ENCODE measurements at places on chromosomes 6 and 20. TPM values are rescaled to one million over a fixed set of nuclear protein-coding genes. Genes with fewer than 3 reads are reported as not detected.
A peak's percentile ranks its signal among the peaks of the same experiment; 100 is the strongest.

DNA sequence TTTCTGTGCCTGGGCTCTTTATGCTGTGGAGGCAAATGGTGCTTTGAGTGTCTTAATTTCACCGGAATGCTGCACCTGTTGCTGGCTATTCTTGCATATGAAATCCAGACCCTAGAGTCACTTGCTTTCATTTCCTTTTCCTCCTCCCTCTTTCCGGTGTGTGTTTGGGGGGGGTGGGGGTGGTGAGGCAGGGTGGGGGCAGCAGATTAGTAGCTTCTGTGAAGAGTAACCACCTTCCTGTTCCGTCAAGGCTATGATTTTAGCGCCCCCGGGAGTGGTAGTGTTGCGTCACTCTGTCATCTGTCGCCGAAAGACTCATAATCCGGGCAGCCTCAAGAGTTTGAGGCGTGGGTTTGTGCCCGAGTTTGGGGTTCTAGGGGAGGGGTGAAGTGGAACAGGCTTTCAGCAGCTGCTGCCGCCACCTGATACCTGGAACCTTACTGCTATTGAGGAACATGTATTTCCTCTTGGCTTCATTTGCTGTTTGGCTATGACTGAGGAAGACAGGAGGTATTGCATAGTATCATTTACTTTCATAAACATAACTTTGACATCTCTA is 49.1 kb downstream of the UTRN start:
- peak overlapping the region; percentile 71 for H3K4me3 ChIP-seq
- no peak overlapping the region for H3K27ac ChIP-seq
- no peaks in the 10 kb centered on the region for H3K36me3 ChIP-seq
- no peaks in the 10 kb centered on the region for H3K27me3 ChIP-seq
- peak; percentile 71 for DNase-seq

DNA sequence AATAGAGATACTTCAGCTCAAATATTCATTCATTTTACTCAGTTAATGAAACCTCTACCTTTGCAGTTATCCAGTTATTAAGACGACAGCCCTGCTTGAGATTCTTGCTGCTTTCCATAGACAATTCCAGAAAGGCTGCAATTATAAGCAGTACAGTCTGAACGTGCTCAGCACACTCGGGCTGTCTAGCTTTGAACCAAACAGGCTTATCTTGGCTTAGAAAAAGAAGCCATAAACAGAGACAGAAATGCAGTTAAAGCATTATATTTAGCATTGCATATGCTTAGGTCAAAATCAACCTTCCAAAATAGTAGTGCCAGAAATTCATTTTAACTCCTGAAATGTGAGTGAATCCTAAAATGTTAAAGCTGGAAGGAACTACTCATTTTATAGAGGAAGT is 204.1 kb upstream of the KCNQ5 start:
- no peaks in the 10 kb centered on the region for H3K4me1 ChIP-seq
- no peak overlapping the region for H3K27ac ChIP-seq
- peaks cover 6% of the 10 kb centered on the region for H3K27me3 ChIP-seq
- no peaks in the 10 kb centered on the region for H3K36me3 ChIP-seq
- no peak overlapping the region for H3K4me3 ChIP-seq
- no peak for DNase-seq

- no peaks in the 10 kb centered on the region for H3K36me3 ChIP-seq
- no peak overlapping the region for H3K4me3 ChIP-seq
- no peaks in the 10 kb centered on the region for H3K27me3 ChIP-seq
- H3K4me1 ChIP-seq = no peaks in the 10 kb centered on the region
- no peak overlapping the region for H3K27ac ChIP-seq
Observed at GRCh38 chr20:36540551-36541211, 638 bp upstream of the MYL9 start.

DNA sequence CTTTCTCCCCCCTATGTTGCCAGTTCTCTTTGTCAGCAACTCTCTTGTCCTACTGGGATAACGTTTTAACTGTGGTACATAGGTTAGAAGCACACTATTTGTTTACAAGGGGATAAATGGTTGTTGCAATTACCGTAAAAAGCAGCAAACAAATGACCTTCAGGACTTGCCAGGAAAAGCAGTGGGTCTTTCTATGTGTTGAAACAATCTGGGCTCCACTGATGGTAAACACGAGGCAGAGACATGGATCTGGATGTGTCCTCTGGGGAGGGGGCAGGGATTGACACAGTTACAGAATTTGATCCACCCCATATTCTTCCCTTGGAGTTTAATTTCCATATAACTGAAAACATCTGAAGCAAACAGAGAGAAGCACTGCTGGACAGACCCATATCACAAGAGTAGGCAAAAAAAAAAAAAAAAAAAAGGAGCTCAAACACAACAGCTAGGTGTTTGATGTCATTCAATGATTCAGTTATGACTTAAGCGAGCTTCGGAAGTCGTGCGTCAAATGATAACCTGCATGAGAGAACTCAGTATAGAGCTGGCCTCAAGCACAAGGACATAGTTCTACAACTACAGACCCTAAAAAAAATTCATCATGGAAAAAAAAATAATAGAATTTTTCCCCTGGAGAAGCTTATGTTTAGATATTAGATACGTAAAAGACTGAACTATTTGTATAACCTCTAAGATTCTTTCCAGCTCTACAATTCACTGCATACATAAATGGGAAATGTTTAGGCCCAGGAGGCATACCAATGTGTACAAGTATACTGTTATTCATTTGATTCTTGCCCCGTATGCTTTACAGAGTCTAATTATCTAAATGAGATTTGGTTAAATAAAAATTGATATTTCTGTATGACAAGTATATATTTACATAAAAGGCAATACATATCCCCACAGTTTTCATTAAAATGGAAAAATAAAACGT is 127.7 kb downstream of the ALDH8A1 start:
- H3K36me3 ChIP-seq = no peaks in the 10 kb centered on the region
- H3K27me3 ChIP-seq = peaks cover 5% of the 10 kb centered on the region
- no peak for DNase-seq
- no peak overlapping the region for H3K27ac ChIP-seq

Gene RAB44
- 0.05 TPM for total RNA-seq
